ENCODE measurements at places on chromosomes 5 and 9.

GRCh38 chr5:166428264-166428803 lies 1863.1 kb upstream of the WWC1 start:
- no peak for DNase-seq

- no peak for DNase-seq
These were observed 14.2 kb upstream of the CAST start for GRCh38 chr5:96648023-96648422.

GRCh38 chr5:150175536-150175935 lies 9.0 kb downstream of the CDX1 start:
- peak; percentile 64 for DNase-seq

GRCh38 chr9:37028420-37029031 lies 5.5 kb downstream of the PAX5 start:
- no peak for DNase-seq

DNA sequence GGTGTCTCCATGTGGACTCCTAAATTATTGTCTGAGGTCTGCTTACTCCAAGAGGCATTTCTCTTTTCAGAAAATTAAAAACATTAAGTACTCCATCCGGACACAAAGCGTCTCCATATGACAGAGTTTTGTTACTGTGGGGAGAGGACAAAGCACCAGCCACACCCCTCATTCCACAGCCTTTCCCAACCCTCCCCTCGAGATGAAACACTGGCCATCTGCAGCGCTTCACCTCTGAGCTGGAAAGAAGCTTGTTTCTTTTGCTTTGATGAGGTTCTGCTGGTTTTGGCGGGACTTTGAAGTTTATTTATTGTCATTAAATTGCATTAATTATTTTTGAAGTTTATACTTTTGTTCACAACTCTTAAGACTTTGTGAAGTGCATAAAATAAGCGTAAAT lies 27.6 kb upstream of the NKD2 start:
- peak; percentile 81 for DNase-seq

Data from GM03348 (cell line).